ENCODE measurements at places on chromosomes 4 and X. TPM values are rescaled to one million over a fixed set of nuclear protein-coding genes. Genes with fewer than 3 reads are reported as not detected.
A peak's percentile ranks its signal among the peaks of the same experiment; 100 is the strongest.

Gene MAOA
- 207 TPM for total RNA-seq

Gene PLXNB3
- 0.91 TPM for total RNA-seq

Gene GUCY1B1
- 0.30 TPM for total RNA-seq

Gene GPRASP2
- 0.23 TPM for total RNA-seq

Gene UGT2A1
- not detected for total RNA-seq

Gene USP51
- 2.9 TPM for total RNA-seq

- H3K36me3 ChIP-seq = no peaks in the 10 kb centered on the region
- peaks cover 4% of the 10 kb centered on the region for H3K4me1 ChIP-seq
- peaks cover 8% of the 10 kb centered on the region for H3K27me3 ChIP-seq
These were observed 49.4 kb upstream of the HGFAC start for GRCh38 chr4:3392321-3392720.

DNA sequence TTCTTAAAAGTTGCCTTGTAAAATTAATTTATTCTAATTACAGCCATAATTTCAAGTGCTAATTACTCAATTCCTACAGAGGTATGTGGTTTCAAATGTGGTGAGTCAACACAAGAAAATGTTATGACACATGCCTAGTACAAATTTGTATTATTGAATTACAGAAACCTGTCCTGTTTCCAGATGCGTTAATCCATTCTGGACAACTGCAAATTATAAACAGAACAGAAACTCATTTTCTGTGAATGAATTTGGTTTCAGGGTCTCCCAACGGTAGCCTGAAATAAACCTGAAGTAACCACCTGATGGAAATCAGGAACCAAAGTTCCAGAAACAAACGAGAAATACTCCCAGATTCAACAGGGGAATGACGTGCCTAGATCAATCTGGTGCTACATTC lies 328.6 kb upstream of the F9 start:
- DNase-seq = no peak
- H3K4me3 ChIP-seq = no peak overlapping the region
- no peak overlapping the region for H3K27ac ChIP-seq
- no peaks in the 10 kb centered on the region for H3K36me3 ChIP-seq

- peaks cover 66% of the 10 kb centered on the region for H3K36me3 ChIP-seq
- H3K27ac ChIP-seq = no peak overlapping the region
- no peaks in the 10 kb centered on the region for H3K27me3 ChIP-seq
- H3K4me3 ChIP-seq = no peak overlapping the region
- DNase-seq = no peak
- H3K4me1 ChIP-seq = peaks cover 6% of the 10 kb centered on the region
These were observed 21.0 kb downstream of the SEC24D start for GRCh38 chr4:118814891-118815290.

- no peaks in the 10 kb centered on the region for H3K4me1 ChIP-seq
- no peak overlapping the region for H3K4me3 ChIP-seq
- no peaks in the 10 kb centered on the region for H3K27me3 ChIP-seq
- DNase-seq = no peak
- no peak overlapping the region for H3K27ac ChIP-seq
These were observed 310.5 kb upstream of the DDX53 start for GRCh38 chrX:22689290-22689689.

- no peaks in the 10 kb centered on the region for H3K36me3 ChIP-seq
- H3K27me3 ChIP-seq = no peaks in the 10 kb centered on the region
- no peak for DNase-seq
- no peak overlapping the region for H3K27ac ChIP-seq
These were observed 594.9 kb downstream of the KCTD8 start for GRCh38 chr4:43853565-43854264.

DNA sequence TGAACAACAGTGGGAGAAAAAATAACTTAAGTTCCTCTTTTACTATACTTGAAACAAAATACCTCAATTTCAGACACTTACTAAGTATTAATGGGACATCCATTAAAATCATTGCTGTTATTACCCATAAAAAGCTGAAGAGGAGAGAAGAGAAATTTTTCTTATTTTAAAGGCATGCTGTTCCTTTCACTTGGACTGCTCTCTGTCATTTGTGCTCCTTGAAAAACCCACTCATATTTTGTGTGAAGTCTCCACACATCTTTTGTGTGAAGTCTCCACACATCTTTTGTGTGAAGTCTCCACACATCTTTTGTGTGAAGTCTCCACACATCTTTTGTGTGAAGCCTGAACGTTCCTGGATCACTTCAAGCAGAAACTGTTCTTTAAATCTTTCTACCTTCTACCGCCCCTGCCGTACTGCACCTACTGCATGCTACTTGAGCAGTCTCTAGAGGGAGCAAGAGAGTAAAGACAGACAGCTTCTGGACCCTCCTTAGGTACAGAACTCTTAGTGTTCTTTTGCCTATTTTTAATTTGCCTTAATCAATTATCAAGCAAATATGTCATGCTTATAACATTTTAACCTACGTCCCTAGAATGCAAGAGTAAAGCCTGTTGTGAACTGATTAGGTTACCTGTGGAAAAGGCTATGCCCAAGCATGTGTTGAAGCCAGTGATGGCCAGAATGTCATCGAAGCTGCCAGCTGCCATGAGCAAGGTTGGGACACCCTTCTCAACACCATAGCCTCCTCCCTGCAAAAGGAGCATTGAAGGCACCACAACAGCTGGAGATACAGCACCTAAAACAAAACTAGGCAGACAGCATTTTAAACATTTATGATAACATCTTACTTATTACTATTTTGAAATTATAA lies 27.1 kb upstream of the SLC9B1 start:
- no peak for DNase-seq
- H3K4me3 ChIP-seq = no peak overlapping the region
- H3K36me3 ChIP-seq = peaks cover 53% of the 10 kb centered on the region
- H3K27me3 ChIP-seq = no peaks in the 10 kb centered on the region

DNA sequence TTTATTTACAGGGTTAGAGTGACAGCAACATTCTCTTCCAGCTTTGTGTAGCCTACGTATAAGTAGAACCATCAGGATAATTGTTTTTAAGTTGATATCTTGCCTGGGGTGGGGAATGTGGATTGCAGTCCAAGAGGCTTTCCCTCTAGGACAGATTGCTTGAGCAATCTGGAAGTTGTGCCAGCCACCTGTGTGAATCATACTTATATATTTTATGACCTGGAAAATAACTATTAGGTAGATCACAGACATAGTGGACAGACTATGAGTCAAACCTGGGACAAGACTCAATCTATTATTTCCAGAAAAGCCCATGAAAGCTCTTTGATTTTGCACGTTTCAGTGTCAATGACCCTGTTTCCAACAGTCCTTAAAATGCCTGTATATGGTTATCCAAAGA lies 98.9 kb downstream of the TLL1 start:
- no peaks in the 10 kb centered on the region for H3K4me1 ChIP-seq
- no peak overlapping the region for H3K4me3 ChIP-seq
- no peak for DNase-seq
- H3K27me3 ChIP-seq = no peaks in the 10 kb centered on the region
- no peaks in the 10 kb centered on the region for H3K36me3 ChIP-seq
- H3K27ac ChIP-seq = no peak overlapping the region

DNA sequence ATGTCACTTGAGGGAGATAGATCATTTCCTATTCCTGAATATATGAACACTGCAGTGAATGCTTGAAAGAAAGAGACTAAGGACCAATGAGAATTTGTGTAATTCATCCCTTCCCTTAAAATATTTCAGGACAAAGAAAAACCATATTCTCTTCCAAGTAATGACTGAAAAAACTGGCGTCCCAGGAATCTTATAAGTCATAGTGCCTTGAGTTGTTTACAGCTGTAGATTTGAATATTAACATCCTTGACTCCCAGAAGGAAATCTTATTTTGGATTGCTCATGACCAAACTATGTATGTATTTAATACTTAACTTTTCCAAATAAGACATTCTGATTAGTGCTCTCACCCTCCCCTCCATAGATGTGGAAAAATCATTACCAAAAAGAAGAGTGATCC lies 55.5 kb downstream of the CLDN22 start:
- peaks cover 7% of the 10 kb centered on the region for H3K27me3 ChIP-seq
- no peaks in the 10 kb centered on the region for H3K36me3 ChIP-seq
- DNase-seq = no peak
- no peak overlapping the region for H3K27ac ChIP-seq
- no peak overlapping the region for H3K4me3 ChIP-seq

DNA sequence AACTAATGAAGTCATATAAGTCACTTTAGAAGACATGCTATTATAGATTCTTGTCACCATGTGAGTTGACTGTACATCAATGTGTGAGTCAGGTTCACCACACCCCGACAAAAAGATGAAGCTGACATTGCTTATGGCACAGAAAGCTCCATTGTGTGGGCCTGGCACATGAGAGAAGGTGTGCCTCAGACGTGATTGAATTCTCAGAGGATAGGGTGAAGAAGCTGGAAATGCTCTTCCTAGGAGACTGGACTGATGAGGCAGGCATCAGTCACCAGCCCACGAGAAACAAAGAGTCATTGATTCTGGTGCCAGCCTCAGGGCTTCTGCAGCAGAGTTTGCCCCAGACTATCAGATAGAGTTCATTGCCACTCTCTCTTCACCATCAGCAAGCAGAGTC lies 35.9 kb upstream of the LRAT start:
- DNase-seq = no peak
- H3K27me3 ChIP-seq = peaks cover 2% of the 10 kb centered on the region
- H3K4me1 ChIP-seq = no peaks in the 10 kb centered on the region
- H3K27ac ChIP-seq = no peak overlapping the region
- no peak overlapping the region for H3K4me3 ChIP-seq
- no peaks in the 10 kb centered on the region for H3K36me3 ChIP-seq

- no peak for DNase-seq
- H3K27ac ChIP-seq = peak overlapping the region; percentile 87
- H3K4me1 ChIP-seq = peaks cover 66% of the 10 kb centered on the region
These were observed 968 bp downstream of the GPRIN3 start for GRCh38 chr4:89306486-89307177.

DNA sequence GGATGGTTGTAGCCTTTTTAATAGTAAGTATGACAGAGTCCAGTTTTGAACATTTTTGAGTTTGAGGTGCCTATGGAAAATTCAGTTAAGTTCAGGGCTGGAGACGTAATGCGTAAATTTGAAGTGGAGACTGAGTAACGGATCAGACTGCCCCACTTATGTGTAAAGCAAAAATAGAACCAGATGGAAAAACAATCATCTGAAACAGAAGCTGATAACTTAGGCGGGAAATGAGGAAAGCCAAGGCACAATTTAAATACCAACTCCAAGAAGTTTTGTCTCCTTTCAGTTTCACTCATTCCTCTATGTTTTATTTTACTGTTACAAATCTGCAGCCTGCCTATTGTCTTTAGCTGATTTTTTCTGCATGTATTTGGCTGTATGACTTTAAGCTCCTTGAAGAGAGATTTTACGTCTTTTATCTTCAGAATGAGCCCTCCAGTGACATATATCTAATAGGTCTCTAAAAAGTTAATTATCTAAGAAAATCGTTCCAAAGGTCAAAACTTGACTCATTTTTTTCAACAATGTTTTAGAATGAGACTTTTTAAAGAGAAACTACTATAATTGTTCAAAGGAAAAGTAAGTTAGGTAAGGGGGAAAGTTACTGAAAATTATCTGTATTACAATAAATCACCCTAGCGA lies 1.1 kb downstream of the SGCB start:
- H3K27me3 ChIP-seq = peaks cover 24% of the 10 kb centered on the region
- peak overlapping the region; percentile 86 for H3K4me3 ChIP-seq
- H3K4me1 ChIP-seq = peaks cover 24% of the 10 kb centered on the region
- peaks cover 3% of the 10 kb centered on the region for H3K36me3 ChIP-seq

- peaks cover 1% of the 10 kb centered on the region for H3K27me3 ChIP-seq
- no peak overlapping the region for H3K27ac ChIP-seq
- H3K4me1 ChIP-seq = no peaks in the 10 kb centered on the region
- no peak overlapping the region for H3K4me3 ChIP-seq
These were observed 23.8 kb upstream of the NSG1 start for GRCh38 chr4:4362991-4363697.

DNA sequence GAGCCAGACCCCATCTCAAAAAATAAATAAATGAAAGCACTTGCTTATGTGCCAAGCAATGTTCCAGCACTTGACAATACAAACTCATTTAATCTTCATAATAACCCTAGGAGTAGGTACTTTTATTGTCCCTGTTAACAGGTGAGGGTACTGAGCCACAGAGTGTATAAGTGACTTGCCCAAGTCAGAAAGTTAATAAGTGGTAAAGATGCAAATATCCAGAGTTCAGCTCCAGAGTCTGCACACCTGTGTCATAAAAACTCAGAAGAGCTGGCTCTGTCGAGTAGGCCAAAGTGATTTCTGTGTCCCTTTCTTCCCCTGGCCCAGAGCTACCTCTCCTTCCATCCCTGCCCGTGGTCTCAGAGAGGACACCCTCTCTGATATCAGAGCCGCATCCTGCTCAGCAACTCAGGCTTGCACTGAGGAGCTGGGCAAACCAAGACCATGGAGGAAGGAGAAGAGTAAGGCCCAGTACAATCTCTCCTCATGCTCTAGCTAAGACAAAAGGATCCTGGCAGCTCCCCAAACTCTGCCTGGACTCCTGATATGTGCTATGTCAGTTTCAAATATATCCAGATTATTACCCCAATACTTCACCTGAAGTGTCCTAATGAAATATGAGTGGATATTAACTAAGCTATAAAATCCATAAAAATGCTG lies 136.3 kb downstream of the HS6ST2 start:
- no peaks in the 10 kb centered on the region for H3K36me3 ChIP-seq
- H3K4me1 ChIP-seq = no peaks in the 10 kb centered on the region
- DNase-seq = no peak
- no peaks in the 10 kb centered on the region for H3K27me3 ChIP-seq
- H3K27ac ChIP-seq = no peak overlapping the region

- H3K4me1 ChIP-seq = no peaks in the 10 kb centered on the region
- no peak overlapping the region for H3K4me3 ChIP-seq
- no peaks in the 10 kb centered on the region for H3K36me3 ChIP-seq
- no peak overlapping the region for H3K27ac ChIP-seq
- no peak for DNase-seq
These were observed 1.6 kb upstream of the ASB5 start for GRCh38 chr4:176270669-176271068.

DNA sequence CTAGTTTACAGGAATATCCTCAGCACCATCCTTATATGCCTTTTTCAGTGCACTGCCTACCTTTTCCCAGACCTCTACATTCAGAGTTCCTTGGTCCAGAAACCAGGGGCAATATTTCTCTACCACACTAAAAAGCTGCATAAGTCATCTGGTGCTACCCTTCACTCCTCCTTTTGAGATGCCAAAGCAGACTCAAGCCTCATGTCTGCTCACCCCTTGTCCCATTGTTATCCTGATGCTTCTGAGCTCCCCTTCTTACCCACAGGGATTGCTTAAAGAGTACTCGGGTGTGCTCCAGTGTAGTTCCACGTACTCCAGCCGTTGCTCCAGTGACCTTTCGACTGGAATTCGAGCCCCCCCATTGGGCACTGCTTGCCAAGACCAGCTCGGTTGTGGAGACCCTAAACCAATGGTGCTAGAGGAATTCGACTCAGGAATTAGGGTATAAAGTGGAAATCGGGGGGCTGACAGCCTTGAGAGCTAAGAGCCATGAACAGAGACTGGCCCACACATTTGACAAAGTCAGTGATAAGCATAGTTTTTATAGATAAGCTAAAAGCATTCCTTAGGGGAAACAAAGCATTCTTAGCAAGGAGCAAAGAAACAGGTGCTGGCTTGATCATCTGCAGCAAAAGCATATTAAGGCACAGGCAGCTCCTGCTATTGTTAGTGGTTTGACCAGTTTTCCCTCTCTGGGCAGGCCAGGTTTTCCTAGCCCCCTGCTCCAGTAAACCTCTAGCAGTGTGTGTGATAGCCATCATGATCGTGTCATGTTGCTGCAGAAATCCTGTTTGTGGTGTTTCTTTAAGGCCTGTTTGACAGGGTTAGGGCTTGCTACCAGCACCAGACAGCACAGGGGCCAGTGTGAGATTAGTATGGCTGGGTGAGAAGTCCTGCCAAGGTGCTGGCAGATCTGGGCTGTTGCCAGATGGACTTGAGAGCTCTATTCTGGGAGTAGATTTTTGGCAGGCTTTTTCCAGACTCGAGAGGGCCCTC lies 57.5 kb upstream of the WDR1 start:
- H3K27me3 ChIP-seq = peaks cover 6% of the 10 kb centered on the region
- H3K4me3 ChIP-seq = no peak overlapping the region
- DNase-seq = no peak
- no peaks in the 10 kb centered on the region for H3K36me3 ChIP-seq
- no peak overlapping the region for H3K27ac ChIP-seq
